ENCODE measurements at places on chromosomes 4 and X. TPM values are rescaled to one million over a fixed set of nuclear protein-coding genes. Genes with fewer than 3 reads are reported as not detected.

- no peaks in the 10 kb centered on the region for H3K27me3 ChIP-seq
- H3K4me1 ChIP-seq: no peaks in the 10 kb centered on the region
- H3K4me3 ChIP-seq: no peak overlapping the region
- DNase-seq: no peak
Observed at GRCh38 chrX:44155126-44155525, 181.9 kb upstream of the NDP start.

- H3K27me3 ChIP-seq: no peaks in the 10 kb centered on the region
- H3K27ac ChIP-seq: no peak overlapping the region
- H3K4me3 ChIP-seq: no peak overlapping the region
Observed at GRCh38 chr4:173091362-173091761, 77.2 kb upstream of the GALNT7 start.

DNA sequence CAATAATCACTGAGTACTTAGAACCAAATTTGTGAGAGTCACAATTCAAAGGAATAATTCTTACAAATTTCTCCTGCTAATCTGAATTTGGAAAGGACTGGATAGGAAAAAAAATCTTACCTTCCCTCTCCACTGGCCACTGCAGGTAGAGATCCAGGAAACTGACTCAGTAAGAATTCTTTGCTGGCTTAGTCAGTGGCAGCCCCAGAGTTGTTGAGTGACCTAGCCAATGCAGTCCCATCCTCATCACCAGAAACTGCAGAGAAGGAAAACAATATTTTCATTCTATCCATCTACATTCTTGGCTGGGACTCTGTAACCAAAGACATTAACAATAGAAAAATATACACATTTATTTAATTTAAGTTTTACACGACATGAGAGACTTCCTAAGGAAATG, 572.0 kb downstream of the ADGRL3 start:
- H3K4me1 ChIP-seq: no peaks in the 10 kb centered on the region
- no peak overlapping the region for H3K4me3 ChIP-seq
- no peak overlapping the region for H3K27ac ChIP-seq
- no peak for DNase-seq
- no peaks in the 10 kb centered on the region for H3K27me3 ChIP-seq
- no peaks in the 10 kb centered on the region for H3K36me3 ChIP-seq

GRCh38 chr4:170423137-170423536, 333.4 kb upstream of the AADAT start:
- H3K4me3 ChIP-seq: no peak overlapping the region
- H3K36me3 ChIP-seq: no peaks in the 10 kb centered on the region
- no peak overlapping the region for H3K27ac ChIP-seq
- H3K27me3 ChIP-seq: no peaks in the 10 kb centered on the region
- DNase-seq: no peak

- no peaks in the 10 kb centered on the region for H3K27me3 ChIP-seq
- H3K27ac ChIP-seq: no peak overlapping the region
- no peaks in the 10 kb centered on the region for H3K36me3 ChIP-seq
- no peaks in the 10 kb centered on the region for H3K4me1 ChIP-seq
- no peak for DNase-seq
Observed at GRCh38 chr4:177632481-177632880, 190.2 kb upstream of the AGA start.

Gene CD38
- 2.7 TPM for total RNA-seq
